ENCODE measurements at places on chromosomes 2 and 18. TPM values are rescaled to one million over a fixed set of nuclear protein-coding genes. Genes with fewer than 3 reads are reported as not detected.

UGT1A3 gene
- total RNA-seq: not detected

GLI2 gene
- total RNA-seq: 18.4 TPM

DNA sequence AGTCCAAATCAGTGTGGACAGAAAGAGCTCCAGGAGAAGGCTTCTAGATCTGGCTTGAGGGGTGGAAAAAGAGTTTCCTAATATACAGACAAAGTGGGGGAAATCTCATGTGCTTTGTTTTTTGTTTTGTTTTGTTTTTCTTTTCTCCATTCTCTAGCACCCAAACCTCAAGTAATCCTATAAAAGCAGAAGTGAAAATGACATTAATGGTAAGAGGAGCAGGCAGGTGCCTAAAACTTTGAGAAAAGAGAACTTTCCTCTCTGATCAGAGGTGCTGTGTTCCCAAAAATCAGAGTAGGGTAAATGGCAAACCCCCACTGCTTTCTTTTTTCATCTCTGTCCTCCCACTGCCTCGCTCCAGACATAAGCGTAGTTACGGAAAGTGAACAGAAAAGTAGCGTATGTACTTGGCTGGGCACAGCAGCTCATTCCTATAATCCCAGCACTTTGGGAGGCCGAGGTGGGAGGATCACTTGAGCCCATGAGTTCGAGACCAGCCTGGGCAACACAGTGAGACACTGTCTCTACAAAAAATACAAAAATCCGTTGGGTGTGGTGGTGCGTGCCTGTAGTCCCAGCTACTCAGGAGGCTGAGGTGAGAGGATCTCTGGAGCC lies 77.8 kb downstream of the FAM161A start:
- DNase-seq: no peak

GRCh38 chr2:121826036-121826435 lies 70.6 kb downstream of the TSN start:
- DNase-seq: no peak

- peak; percentile 33 for DNase-seq
Observed at GRCh38 chr2:58967736-58968135, 726.6 kb upstream of the FANCL start.

- DNase-seq: no peak
Observed at GRCh38 chr2:209653134-209653533, 118.5 kb upstream of the UNC80 start.

DNA sequence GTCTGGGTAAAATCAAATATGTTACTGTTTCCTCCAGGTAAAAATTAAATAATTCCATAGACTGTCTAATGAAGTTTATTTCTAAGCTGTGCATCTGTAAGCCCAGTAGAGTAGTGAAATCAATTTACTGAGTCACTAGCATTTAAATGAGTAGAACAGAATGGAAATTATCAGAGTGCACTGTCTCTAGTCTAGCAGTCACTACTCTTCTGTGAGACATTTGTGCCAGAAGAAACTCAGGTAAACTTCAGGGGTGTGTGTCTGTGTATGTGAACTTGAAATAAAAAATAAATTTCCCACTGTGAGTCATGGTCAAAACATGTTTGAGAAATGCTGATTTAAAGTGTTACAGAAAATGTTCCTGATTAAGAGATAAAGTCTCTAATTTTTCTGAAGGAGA lies 146.4 kb downstream of the RIF1 start:
- no peak for DNase-seq

DNA sequence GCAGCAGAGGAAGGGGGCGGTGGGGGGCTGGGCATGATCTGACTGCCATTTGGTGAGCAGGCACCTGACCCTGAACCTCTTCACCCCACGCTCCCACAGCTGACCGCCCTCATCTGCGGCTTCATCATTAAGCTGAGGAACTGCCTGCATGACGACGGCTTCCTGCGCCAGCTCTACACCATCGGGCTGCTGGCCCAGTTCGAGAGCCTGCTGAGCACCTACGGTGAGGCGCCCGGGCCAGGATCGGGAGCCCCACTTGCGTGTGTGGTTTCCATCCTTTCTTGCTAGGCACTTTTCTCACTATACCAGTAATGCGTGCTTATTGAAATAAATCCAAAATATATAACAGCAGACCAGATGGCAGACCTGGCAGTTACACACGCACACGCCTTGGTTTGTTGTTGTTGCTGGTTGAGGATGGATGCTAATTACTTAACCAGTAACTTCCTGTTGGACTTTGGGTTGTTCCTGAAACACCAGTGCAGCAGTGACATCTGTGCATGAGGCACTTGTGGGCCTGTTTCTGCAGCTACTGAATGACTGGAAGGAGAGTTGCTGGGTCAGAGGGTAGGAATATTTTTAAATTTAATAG lies 43.7 kb downstream of the COA5 start:
- DNase-seq: no peak

- DNase-seq: no peak
Observed at GRCh38 chr2:7133521-7133920, 216.3 kb downstream of the RNF144A start.

DNA sequence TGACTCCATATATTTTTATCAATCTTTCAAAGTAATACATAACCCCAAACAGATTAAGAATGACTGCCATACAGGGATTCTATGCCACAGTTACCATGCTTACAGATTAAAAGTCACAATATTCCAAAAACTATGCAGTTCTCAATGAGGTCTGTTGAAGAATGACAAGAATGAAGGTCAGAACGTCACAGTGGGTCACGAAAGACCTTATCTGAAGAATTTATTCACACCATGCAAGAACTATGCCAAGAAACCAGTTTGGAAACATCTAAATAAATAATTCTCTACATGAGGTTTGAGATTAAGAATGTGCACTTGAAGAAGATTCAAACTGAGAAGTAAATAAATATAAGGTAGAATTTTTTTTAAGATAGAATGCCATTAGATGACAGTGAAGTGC lies 253.3 kb downstream of the EXOC6B start:
- DNase-seq: no peak

All from SJCRH30 (cell line).